M059J (cell line): ENCODE measurements at places on chromosomes 7 and 10. TPM values are rescaled to one million over a fixed set of nuclear protein-coding genes. Genes with fewer than 3 reads are reported as not detected.

AZGP1 gene
- 0.62 TPM in 1 of 2 replicates, not detected in the other for total RNA-seq

ZNF37A gene
- 1.9 and 2.3 TPM in 2 replicates for total RNA-seq

MSMB gene
- total RNA-seq = not detected in 2 replicates

ADIRF gene
- 4.2 and 4.7 TPM in 2 replicates for total RNA-seq

FGL2 gene
- total RNA-seq = 0.34 TPM in 1 of 2 replicates, not detected in the other

TUBAL3 gene
- total RNA-seq = not detected in 2 replicates

FGFR2 gene
- total RNA-seq = 2.1 and 6.8 TPM in 2 replicates

ASB4 gene
- total RNA-seq = not detected in 2 replicates

COL1A2 gene
- 587 and 961 TPM in 2 replicates for total RNA-seq

- no peak for DNase-seq
Observed at GRCh38 chr7:100418930-100419659, 9.4 kb downstream of the ZCWPW1 start.

DNA sequence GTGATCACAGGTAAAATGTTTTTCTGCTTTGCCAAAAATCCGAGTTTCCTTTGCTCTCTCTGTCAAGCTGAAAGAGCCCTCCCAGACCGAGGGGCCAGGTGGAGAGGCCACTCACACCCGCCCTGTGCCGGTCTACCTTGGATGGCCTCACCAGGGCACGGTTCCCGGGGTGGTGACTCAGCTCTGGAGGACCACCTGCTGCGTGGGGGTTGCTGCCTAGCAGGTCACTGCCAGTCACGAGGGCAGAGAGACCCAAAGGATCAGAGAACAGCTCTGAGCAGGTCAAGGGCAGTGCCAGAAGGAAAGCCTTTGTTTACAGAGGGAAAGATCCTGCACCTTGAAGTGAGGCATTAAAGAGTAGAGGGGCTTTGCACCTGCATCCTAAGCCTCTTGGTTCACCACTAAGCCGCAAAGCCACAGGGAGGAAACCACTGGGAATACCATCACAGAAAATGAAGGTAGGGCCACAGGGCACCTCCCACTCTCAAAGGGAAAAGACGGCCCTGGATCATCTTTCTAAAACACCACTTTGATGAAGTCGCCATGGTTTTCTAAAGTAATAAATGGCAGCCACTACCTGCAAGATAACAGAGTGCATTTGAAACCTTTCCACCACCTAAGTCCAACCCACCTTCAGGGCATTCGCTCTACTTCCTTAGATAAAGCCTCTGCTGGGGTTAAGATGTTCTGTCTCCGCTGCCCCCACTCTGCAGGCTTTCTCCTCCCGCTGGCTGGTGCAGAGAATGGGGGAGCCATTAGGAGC, 160.3 kb upstream of the KLF14 start:
- peak; percentile 96 for DNase-seq

GRCh38 chr7:47738563-47739166, 156.8 kb upstream of the TNS3 start:
- no peak for DNase-seq

- no peak for DNase-seq
Observed at GRCh38 chr10:45466784-45467183, 92.8 kb downstream of the ALOX5 start.

DNA sequence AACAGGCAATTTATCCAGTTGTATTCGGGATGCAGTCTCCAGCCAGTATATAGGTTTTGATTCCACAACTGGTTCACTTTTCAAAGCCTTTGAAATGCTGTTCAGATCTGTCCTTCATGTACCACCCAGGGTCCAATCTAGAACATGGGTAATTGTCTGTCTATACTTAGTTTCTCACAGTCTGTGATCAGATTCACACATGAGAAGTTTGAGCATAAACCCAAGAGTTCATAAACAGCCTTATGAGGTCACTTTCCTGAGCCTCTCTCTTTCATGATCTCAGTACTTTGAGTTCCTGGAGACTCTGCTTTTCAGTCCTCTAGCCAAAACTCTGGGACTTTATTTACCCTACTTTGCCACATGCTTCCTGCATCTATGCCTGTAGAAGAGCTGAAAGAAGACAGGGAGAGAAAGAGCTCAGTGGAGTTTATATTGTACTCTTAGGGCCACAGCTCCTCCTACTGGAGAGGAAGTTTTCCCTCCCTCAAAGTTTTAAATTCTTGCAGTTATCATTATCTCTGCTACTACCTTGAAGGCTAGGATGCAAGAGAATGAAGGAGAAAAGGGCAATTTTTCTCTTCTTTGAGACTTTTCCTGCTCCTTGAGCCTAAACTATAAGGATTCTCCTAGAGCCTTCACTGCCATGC, 172.0 kb downstream of the ZEB1 start:
- peak; percentile 36 for DNase-seq

GRCh38 chr7:17913250-17913649, 27.0 kb downstream of the SNX13 start:
- no peak for DNase-seq

DNA sequence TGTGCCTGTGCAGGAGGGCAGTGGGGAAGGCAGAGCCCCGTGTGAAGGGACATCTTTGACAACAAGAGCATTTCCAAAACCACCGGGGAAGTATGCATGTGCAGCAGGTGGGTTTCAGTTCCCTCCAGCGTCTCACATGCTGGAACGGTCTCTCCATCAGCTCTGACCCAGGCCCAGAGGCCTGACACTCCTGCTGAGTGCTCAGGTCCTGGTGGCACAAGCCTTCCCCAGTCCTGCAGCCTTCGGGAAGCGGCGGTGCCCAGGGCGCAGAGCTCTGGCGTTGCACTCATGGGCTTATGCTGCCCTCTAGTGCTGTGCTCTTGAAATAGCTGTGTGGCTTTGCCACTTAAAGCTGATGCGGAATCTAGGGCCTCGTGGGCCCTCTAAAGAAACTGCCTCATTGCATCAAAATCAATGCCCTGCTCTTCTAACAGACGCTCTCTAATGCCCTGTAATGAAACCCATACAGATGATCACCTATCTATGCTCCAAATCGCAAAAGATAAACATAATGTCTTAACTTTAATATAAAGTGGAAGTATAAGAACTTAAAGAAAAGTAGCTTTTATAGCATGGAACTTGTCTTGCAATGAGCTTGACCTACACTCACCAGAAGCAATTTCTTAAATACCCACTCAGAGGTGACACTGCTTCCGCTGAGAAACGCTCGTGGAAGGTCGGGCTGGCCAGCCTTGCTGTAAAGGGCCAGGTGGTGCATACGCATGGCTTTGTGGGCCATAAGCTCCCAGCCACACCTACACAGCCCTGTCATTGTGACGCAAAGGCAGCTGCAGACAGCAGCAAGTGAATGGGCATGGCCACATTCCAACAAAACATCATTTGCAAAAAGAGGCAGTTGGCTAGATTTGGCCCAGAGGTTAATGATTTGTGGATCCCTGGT, 38.6 kb downstream of the CLRN3 start:
- peak; percentile 55 for DNase-seq

DNA sequence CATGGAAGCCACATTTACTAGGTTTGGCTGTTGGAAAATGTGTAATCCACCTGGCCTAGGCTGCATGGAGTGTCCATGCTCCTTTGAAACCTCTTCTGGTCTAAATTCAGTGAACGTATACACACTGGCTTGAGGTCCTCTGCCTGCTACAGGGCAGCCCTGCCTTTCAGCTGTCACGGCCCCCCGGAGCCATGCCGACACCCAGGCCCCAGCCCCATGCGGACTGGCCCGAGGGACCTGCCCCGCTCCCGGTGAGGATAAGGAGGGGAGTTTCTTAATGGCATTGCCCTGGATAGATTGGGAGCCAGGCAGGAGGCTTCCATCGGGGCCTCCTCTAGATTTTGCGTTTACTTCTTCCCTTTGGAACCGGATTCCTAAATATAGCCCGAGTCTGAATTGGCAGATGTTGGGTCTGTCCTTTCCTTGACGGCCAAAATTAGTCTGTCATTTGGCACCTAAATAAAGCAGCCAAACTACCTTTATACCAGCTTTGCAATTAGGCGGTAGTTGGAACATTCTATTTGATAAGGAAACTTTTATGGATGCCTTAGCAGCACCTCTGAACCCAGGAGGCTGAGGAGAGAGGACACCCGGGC, 72.1 kb upstream of the SH2B2 start:
- no peak for DNase-seq

GRCh38 chr7:121313793-121314676, 14.8 kb upstream of the WNT16 start:
- peak; percentile 90 for DNase-seq

- DNase-seq = no peak
Observed at GRCh38 chr10:104240078-104240477, 7.9 kb upstream of the CFAP43 start.

GRCh38 chr10:63083904-63084689, 49.0 kb upstream of the NRBF2 start:
- DNase-seq = peak; percentile 66

- DNase-seq = peak; percentile 87
Observed at GRCh38 chr7:123747620-123748141, 1.1 kb downstream of the WASL start.

DNA sequence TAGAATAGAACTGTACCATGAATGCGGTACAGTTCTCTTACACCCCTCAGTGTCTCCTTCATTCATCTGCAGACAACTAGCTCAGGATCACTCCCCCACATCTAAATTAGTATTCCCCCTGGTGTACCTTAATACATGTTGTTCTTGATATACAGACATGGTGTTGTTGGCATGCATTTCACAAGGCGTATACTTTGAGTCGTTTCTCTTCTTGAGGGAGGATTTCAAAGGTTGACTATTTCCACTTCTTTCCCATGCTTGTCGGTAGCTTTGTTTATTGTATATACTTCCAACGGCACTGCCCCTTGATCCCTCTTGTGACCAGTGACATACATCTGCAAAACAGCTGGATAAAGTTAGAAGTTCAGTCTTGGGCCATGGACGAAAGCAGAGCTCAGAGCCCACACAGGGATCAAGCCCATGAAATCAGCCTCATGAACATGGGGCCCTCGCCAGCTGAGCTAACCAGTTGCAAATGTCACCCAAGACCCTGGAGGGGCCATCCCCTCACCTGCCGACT, 8.6 kb downstream of the CPA4 start:
- no peak for DNase-seq

- no peak for DNase-seq
Observed at GRCh38 chr7:99881370-99881769, 4.5 kb upstream of the OR2AE1 start.

- no peak for DNase-seq
Observed at GRCh38 chr7:42740408-42740807, 171.5 kb downstream of the C7orf25 start.

- no peak for DNase-seq
Observed at GRCh38 chr10:86160890-86161585, 205.6 kb downstream of the GRID1 start.

DNA sequence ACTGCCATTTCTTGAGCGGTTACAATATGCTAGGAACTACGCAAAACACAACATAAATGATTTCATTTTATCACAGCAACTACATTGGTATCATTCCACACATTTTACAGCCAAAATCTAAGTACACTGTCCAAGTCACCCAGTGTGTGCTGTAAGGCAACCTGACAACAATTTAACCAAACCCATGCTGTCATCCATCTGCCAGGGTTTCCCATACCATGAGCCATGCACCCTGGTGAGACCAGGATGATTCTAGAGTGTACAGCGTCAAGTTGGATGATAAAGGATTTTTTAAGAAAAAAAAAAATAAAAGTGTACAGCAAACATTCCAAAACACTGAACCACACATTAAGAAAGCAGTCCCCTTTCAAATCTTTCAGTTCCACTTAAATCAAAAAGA, 52.9 kb downstream of the PIK3AP1 start:
- no peak for DNase-seq

GRCh38 chr7:126972571-126972970, 280.2 kb downstream of the GRM8 start:
- no peak for DNase-seq

GRCh38 chr7:34675749-34676374, 17.8 kb downstream of the NPSR1 start:
- peak; percentile 5 for DNase-seq

DNA sequence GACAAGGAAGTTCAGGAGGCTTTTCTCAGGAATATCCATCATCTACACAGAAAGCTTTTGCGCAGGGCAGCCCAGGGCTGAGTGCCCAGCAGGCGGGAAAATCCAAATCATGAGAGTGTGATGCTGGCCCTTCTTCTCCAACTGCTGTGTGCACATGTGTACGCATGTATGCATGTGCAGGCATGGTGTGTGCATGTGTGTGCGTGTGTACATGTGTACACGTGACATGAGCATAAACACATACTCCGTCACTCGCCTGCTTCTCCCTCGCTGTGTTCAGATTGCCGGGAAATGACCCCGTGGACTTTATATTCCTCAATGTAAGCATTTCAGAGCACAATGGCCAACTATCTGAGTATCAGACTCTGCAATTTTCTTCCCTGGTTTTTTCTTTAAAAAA, 85.1 kb downstream of the PRPF18 start:
- DNase-seq = no peak

DNA sequence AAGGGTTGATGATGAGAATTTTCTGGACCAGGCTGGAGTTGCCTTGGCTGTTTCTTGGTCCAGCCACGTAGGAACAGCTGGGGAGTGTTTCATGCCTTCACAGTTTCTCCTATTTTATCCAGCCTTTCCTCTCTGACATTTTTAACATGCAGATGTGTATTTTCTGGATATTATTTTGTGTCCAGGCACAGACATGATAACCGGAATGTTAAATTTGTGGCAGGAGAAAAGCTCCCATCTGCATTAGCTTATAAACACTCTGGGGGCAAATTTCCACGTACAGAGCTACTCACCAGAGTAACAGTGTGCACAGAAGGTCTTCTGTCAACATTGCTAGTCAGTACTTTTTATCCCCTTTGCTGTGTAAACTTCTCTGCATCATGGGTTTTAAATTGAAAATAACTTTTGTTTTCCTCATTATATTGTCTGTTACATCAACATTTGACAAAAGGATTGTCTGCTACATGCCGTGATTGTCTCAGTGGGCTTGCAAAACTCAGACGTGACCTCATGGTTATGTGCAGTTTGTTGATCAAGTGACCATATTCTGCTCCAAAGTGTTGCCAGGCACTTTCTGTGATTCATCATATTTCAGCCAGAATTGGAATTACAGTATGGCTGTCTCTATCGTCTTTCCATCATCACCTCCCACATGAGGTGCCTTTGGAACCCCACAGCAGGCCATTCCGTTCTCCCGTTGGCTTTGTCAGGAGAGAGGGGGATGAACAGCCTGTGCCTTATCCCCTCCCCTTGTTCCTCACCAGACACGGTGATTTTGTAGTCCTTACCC, 41.4 kb downstream of the INSYN2A start:
- DNase-seq = no peak

DNA sequence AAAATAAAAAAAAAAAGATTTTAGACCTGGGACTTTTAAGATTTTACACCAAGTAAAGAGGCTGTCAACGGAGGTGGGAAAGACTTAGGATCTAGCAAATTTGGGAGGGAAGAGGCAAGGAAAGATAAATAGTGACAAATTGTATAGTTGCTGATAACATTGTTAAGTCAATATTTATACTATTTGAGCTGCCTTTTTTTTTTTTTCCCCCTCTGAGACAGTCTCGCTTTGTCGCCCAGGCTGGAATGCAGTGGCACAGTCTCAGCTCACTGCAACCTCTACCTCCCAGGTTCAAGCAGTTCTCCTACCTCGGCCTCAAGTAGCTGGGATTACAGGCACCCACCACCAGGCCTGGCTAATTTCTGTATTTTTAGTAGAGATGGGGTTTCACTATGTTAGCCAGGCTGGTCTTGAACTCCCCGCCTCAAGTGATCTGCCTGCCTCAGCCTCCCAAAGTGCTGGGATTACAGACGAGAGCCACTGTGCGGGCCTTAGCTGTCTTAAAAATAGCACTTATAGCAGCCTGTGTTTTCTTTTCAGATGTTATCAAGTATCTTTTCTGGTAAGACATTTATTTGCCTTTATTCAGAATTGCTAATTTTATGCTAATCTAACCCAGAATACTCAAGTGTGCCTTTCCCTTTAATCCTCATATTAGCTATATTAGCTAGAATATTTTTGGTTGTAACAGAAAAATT, 94.5 kb downstream of the MMRN2 start:
- DNase-seq = no peak
